Fibroblast of skin of left biceps (primary cell): ENCODE measurements at places on chromosomes 13 and 19.

GRCh38 chr13:28239374-28239773 is 101.0 kb downstream of the PAN3 start:
- no peak for DNase-seq

- no peak for DNase-seq
Measured at GRCh38 chr13:20955496-20955895, 53.0 kb upstream of the XPO4 start.

DNA sequence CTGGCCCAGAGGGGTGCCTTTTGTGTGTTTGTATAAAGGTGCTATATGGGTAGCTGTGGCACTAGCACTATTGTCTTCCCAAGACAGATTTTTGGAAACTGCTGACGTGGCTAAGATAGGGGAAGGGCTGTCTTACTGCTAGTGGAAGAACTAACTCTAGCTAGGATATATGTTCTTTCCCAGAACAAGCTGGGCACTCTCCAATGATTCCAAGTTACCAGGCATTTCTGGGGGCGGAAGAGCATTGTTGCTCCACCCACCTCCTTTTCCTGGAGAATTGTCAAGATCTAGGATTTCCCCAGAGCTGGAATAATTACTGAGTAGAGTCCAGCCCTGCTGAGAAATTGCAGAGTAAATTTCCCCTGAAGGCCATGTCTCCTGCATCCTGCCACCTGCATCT is 408.3 kb downstream of the KLF5 start:
- no peak for DNase-seq

DNA sequence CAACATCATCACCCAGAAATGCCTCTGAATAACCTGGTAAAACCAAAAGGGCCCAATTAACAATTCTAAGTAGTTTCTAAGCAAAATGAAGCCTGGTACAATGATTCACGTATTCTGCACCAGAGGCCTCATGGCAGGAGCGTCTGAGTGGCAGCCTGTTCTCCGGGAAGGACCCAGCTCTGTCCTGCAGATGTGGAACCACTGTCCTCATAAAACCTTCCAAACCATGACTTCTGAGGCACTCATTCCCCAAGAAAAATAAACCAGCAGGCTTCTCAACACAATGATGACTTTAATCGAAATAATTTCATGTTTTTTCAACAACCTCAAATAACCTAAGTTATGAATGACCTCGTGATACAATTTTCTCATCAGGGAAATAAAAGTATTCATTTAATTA is 89.9 kb downstream of the STK24 start:
- DNase-seq, result no peak

- no peak for DNase-seq
Measured at GRCh38 chr13:70964124-70964523, 855.9 kb upstream of the KLHL1 start.

DNA sequence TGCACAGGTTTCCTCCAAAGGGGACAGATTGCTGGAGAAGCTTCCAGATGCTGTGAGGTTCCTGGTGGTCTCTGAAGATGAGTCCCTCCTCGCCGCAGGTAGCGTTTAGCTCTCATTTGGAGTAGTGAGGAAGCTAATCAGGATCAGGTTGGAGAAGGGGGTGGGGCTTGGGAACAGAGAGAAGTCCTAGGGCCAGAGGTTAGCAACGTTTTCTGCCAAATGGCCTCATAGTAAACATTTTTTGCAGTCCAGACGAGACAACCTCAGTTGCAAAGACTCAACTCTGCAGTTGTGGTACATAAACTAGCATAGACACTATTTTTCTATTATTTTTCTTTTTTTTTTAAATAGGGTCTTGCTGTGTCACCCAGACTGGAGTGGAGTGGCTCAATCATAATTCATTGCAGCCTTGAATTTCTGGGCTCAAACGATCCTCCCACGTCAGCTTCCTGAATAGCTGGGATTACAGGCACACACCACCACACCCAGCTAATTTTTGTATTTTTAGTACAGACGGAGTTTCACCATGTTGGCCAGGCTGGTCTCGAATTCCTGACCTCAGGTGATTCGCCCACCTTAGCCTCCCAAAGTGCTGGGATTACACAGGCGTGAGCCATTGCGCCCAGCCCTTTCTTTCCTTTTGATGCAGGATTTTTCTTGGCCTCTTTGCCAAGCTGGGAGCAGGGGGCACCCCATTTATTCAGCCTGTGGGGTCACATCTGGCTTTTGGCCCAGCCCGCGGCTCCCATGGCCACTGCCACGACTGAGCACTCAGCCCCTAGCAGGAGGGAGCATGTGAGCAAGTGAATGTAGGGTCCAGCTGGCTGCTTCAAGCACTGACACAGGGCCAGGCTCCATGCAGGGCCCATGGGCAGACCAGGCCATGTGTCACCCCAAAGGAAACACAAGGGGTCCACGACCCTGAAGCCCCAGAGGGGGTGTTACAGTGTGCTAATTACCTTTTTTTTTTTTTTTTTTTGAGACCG is 34.4 kb upstream of the SIN3B start:
- DNase-seq, result no peak

- no peak for DNase-seq
Measured at GRCh38 chr19:2970201-2970835, 7.0 kb upstream of the TLE6 start.

DNA sequence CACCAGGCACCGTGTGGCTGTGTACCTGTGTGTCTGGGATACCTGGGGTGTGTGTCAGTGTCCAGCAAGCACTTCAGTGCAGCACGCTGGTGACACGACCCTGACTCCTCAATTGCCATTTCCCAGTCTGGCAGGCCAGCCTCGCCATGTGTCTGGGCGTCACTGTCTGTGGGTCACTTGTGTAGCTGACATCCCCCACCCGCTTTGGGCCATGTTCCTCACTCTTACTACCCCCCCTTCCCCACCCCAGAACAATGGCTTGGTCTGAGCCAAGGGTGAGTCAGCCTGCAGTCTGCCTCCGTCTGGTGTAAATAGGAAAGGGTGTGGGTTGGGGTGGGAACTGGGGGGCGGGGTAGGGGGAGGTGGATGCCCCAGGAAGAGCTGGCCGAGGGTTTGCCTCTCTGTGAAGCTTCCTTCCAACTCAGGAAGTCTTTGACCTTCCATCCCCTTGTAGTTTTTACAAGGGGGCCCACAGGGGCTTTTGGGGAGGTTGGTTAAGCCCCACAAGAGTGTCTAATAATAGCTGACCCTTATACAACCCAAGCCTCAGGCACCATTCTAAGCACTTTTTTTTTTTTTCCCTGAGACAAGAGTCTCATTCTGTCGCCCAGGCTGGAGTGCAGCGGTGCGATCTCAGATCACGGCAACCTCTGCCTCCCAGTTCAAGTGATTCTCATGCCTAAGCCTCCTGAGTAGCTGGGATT is 17.6 kb downstream of the NOVA2 start:
- no peak for DNase-seq

- no peak for DNase-seq
Measured at GRCh38 chr19:50677636-50678035, 28.4 kb downstream of the C19orf81 start.

GRCh38 chr19:35949131-35949530 is 13.0 kb downstream of the LRFN3 start:
- no peak for DNase-seq

GRCh38 chr19:50790396-50790795 is at the start of gene ACP4:
ACP4 (plus strand) TSS chr19:50790415; CDS start chr19:50790415, 0 bp downstream.
- DNase-seq, result no peak

DNA sequence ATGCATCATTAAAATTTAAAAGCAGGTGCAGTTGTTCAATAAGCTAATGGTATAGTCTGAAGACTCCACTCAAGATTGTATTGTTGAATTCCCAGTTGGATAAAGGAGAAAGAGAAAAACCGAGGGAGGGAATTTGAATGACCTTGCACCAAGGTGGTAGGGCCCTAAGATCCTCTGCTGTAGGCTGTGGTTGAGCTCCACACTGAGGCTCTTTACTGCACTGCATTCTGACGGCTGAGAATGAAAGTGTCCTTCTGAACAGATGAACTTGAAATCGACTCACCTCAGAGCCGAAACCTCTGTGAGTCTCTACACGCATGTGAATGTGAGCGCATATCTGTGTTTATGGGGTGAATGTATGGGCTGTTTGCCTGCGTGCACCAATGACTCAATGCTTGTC is 388.9 kb upstream of the DACH1 start:
- DNase-seq, result no peak

GRCh38 chr13:46541210-46541609 is 11.8 kb upstream of the LRCH1 start:
- no peak for DNase-seq

DNA sequence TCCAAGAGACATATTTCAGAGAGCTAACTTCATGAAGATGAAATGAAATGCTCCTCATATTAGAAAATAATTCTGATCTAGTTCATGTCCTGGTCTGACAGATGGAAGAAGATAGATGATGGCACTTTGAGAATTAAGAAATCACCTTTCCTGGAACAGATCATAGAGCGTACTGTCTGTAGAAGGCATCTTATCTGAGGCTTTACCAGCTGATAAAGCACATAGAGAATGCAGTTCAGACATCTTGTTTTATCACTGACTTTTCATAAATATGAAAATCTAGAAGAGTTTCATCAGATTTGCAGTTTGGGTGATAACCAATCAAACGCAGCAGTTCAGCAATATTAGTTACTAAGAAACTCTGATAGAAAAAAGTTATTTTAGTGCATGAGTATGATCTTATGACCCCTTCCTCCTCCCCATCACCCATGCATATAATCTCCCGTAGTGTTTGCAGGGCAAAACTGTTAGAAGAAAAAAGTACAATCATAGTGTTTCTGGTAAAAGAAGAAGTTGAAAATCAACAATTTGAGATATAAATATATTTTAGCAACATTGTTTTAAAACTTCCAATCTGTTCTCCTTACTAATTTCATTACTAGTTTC is 585.2 kb downstream of the PCDH9 start:
- DNase-seq, result no peak

GRCh38 chr19:46634045-46634655 is 1.9 kb downstream of the GNG8 start:
- DNase-seq, result peak; percentile 59

GRCh38 chr19:12788682-12789097 is 2.6 kb upstream of the JUNB start:
- no peak for DNase-seq

- no peak for DNase-seq
Measured at GRCh38 chr13:46348961-46349360, 38.1 kb downstream of the RUBCNL start.
